ENCODE measurements at places on chromosomes 11 and 22. TPM values are rescaled to one million over a fixed set of nuclear protein-coding genes. Genes with fewer than 3 reads are reported as not detected.

The MMP13 gene
- total RNA-seq, result not detected

The ACR gene
- total RNA-seq, result not detected

- no peak for DNase-seq
Observed at GRCh38 chr22:21845558-21846453, 21.6 kb downstream of the MAPK1 start.

The C11orf21 gene
- 2.1 TPM for total RNA-seq

DNA sequence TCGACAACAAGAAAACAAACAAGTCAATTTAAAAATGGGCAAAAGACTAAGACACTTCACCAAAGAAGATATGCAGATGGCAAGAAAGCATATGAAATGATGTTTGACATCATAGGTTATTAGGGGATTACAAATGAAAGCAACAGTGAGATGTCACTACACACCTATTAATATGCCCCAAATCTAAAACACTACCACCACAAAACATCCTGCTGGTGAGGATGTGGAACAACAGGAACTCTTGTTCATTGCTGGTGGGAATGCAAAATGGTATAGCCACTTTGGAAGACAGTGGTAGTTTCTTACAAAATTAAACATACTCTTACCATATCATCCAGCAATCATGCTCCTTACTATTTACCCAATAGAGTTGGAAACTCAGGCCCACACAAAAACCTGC, 29.0 kb downstream of the PRRG4 start:
- no peak for DNase-seq

DNA sequence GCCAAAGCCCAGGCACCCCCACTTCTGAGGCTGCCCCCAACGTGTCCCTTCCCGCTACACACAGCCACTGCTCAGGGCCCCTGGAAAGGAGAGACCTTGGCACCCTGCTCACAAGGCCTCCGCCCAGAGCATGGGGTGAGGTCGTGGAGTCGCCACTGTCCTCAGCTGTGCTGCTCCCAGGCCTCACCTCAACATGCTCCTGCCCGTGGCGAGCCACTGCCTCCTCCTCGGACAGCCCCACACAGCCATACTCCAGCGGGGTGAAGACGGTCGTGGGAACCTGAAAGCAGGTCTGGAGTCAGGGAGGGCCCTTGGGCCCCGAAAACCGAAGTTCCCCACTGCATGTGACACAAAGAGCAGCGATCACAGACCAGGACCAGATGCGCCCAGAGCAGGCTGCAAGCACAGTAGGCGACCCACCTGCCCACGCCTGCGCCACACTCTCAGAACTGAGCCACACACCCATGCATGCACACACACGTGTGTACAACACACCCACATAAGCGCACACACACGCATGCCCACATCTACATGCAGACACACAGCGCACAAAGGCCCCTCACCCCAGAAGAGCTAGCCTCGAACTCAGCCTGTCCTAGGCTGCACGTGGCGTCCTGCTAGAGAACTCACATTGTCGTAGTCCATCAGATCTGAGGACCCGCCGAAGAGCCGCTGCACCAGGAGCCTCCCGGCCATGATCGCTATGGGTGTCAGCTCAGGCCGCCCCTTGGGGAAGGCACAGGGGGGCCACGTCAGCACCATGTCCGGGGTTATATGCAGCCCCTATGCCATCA, 25.5 kb upstream of the GNB1L start:
- peak; percentile 0 for DNase-seq

- DNase-seq, result no peak
Observed at GRCh38 chr11:41947392-41947791, 487.9 kb upstream of the LRRC4C start.

DNA sequence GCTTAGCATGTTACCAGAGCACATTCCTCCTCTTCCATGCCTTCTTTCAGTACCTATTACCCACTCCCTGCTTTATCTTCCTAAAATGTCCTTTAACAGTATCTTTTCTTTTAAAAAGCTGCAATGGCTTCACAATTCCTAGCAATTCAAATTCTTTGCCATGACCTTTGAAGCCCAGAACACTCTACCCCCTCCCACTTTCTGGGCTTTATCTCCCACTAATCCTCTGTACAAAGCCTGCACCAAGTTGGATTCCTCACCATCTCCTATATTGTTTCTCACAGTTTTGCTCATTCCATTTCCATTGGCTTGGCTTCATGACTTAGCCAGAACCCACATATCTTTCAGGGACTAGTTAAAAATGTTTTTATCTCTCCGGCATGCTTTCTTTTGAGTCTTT, 80.9 kb downstream of the FAM76B start:
- DNase-seq, result no peak

The CST6 gene
- total RNA-seq, result not detected

The IFITM2 gene
- total RNA-seq, result 549 TPM

The OR5A1 gene
- not detected for total RNA-seq

DNA sequence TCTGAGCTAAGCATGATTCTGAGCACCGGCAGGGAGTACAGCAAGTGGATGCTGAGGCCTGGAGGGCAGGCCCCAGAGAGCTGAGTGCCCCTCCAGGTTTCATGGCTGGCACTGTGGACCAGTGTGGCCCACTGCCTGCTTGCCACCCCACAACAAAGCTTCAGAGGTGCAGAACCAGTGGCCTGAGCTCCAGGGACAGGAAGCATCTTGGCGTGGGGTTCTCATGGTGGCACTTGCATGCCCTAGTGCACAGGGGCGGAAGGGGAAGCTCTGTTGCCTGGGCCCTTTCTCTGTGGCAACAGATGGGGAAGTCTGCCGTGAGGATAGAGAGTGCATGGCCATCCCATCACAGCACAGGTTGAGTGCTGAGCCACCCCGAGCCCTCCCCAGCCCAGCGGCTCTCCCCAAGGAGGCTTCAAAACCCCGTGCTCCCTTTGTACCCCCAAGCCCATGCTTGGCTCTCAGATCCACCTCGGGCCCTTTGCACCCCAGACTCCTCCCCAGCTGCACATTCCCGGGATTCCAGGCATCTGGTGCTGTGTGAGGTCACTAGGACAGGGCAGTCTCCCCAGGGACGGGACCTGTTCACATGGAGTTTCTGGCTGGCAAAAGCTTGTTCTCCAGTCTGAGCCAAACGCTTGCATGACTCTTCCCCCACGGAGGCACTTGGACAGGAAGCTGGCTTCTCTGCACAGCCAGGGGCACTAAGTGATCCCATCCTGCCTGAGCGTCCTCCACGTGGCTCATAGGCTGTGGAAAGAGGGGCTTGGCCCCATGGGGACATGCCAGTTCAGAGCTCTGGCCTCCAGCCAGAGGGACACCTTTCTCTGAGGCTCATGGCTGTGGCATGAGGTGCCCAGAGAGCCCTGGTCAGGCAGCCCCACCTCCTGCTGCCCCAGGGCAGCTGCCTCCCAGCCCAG, 4.2 kb downstream of the SLC25A1 start:
- DNase-seq, result no peak

GRCh38 chr22:34099278-34099677, 179.0 kb upstream of the LARGE1 start:
- no peak for DNase-seq

The TBX10 gene
- total RNA-seq, result not detected

DNA sequence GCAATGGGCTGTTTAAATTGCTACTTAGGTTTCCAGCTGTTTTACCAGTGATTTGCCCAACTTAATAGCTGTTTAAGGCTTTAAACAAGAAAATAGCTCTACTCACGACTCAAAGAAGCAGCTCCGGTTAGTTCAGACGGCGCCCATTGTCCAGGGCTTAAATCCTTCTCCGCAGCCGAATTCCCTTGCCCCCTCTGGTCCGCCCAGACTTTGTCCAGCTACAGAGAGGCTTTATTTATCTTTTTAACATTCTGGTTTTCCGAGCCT, 20.9 kb upstream of the SCUBE1 start:
- no peak for DNase-seq

- DNase-seq, result no peak
Observed at GRCh38 chr11:126311401-126312291, 7.8 kb downstream of the DCPS start.

The TRIM49 gene
- total RNA-seq, result not detected

DNA sequence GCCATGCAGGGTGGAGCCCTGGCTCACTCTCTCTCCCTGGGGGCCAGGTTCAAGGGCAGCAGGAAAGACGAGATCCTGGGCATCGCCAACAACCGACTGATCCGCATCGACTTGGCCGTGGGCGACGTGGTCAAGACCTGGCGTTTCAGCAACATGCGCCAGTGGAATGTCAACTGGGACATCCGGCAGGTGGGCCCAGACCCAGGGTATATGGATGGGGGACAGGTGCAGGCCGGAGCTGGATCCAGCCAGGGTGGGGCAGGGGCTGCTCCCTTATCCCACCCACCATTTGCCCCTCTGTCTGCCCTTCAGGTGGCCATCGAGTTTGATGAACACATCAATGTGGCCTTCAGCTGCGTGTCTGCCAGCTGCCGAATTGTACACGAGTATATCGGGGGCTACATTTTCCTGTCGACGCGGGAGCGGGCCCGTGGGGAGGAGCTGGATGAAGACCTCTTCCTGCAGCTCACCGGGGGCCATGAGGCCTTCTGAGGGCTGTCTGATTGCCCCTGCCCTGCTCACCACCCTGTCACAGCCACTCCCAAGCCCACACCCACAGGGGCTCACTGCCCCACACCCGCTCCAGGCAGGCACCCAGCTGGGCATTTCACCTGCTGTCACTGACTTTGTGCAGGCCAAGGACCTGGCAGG, 2.9 kb downstream of the TRPT1 start:
- DNase-seq, result no peak

DNA sequence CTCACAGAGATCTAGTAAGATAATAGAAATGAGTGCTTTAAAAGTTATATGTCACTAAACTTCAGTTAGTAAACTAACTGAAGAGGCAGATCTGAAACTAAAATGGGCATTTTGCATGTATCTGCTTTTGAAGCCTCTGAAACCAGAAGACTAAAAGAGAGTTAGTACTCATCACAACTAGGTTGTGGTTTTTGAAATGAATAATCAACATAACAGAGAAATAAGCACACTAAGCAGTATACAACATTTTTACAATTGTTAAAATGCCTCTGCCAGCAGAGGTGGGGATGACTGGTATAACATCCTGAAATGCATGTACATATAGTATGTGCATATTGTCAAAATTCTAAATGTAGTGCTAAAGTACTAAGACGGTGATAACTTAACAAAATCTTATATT, 564.5 kb downstream of the DLG2 start:
- no peak for DNase-seq

DNA sequence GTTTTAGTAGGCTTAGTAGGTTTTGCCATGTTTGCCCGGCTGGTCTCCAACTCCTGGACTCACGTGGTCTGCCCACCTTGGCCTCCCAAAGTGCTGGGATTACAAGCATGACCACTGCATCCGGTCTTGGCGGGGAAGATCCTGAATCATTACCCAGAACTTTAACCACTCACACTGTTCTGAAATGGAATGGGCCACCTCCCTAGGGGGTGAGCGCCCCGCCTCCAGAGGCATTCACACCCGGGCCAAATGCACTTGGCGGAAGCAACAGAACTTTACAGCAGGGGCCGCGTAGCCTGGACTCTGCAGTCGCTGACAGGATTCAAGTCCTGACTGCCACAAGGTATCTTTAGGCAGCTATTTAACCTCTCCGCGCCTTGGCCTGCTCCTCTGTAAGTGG, 5.4 kb downstream of the CCDC86 start:
- no peak for DNase-seq

The ENDOD1 gene
- 14.1 TPM for total RNA-seq

GRCh38 chr11:23563591-23563990, 703.3 kb upstream of the CCDC179 start:
- no peak for DNase-seq

The ANO5 gene
- total RNA-seq, result not detected

- DNase-seq, result no peak
Observed at GRCh38 chr11:123286255-123286654, 91.2 kb upstream of the CLMP start.

DNA sequence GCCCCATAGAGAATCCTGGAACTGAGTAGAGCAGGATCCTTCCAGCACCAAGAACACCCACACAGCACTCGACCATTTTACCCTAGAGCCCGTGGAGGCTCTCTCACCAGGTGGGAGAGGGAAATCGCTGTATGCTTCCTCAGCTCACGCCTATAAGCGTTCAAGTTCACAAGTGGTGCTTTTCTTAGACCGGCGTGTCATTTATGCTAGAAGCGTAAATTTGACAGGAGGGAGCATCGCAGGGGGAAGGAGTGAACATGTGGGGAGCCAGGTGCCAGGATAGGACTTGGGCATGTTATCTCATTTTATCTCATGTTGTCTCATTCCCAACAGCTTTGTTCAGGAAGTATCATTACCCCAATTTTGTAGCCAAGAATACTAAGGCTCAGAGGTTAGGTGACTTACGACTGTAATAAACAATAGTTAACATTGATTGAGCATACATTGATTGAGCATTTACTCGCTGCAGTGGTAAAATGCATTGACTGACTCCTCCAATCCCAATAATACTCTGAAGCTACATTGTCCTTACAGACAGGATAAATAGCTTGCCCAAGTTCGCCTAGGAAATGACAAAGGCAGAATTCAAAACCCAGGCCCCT, 19.1 kb upstream of the TP53I11 start:
- no peak for DNase-seq

The CHRNA10 gene
- total RNA-seq, result 0.58 TPM

GRCh38 chr11:123186286-123186685, 8.8 kb downstream of the CLMP start:
- DNase-seq, result no peak

DNA sequence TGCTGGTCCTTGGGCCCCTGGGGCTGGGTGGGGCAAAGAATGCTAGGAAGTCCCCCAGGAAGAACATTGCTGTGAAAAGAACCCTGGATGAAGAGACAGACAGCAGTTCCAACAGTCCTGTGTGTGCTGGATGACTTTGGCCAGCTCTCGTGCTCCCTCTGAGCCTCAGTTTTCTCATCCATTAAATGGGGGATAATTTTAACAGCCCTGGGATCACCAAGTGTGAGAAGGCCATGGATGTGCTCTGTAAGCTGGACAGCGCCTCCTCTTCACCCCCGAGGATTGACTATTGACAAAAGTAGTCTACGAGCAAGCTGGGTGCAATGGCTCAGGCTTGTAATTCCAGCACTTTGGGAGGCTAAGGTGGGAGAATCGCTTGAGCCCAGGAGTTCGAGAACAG, 2.5 kb downstream of the LARGE2 start:
- no peak for DNase-seq

DNA sequence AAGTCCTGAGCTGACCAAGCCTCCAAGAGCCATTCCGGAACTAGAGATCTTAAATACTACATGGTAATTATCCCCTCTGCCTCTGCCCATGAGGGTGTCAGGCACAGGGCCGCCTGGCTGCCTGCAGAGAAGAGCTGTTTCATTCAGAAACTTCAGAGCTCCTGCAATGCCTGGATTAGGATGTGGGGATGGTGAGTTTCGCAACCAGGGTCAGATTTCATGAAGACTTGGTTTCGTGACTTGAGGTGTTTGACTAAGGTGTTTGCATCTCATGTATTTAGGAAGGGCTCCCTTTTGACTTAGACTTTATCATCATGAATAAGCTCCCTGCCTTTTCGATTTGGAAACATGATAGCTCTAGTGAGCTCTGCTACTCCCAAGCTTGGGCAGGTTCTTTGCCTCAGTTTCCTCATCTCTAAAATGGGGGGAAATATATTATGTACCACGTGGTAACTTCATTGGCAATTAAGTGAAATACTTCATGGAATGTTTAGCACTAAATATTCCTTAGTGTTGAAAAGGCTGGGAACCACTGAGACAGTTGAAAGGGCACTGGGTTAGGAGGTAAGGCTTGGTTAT, 9.1 kb downstream of the TIMP3 start:
- no peak for DNase-seq

Measured in activated CD8-positive, alpha-beta T cell treated with anti-CD3 and anti-CD28 coated beads for 36 hours (primary cell).